ENCODE measurements at places on chromosomes 1 and 21.

- no peak for DNase-seq
Measured at GRCh38 chr21:14548779-14549178, 2.7 kb upstream of the SAMSN1 start.

DNA sequence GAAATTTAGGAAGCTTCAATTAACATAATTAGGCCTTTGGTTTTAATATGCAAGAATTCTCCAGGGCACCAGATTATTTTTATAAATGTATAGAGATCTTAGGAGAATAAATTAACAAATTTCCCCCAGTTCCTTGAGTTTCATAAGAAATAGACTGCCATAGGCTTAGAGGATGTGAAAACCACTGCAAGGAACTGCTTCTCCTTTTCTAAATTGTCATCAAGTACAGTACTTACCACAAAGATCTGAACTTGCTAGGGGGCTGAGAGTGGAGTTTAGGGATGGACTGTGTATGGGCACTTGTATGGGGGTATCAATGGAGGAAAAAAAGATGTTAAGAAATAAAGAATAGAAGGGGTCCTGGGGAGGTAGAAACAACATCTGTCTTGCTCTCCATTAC, 31.1 kb downstream of the LHX8 start:
- no peak for DNase-seq

- no peak for DNase-seq
Measured at GRCh38 chr1:222105393-222105737, 363.5 kb upstream of the DUSP10 start.

DNA sequence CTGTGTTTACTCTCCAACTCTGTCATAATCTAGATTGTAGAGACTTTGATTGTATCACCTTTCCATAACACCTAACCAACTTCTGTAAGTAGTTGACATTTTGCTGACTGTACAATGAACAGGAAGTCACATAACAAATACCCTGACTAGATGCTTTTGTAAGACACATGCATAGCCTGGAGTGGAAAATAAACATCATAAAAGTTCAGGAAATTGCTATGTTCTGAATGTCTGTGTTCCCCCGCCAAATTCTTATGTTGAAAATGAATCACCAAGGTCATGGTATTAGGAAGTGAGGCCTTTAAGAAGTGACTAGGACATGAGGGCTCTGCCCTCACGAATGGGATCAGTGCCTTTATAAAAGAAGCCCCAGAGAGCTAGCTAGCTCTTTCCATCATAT, 40.4 kb upstream of the ZSWIM5 start:
- no peak for DNase-seq

DNA sequence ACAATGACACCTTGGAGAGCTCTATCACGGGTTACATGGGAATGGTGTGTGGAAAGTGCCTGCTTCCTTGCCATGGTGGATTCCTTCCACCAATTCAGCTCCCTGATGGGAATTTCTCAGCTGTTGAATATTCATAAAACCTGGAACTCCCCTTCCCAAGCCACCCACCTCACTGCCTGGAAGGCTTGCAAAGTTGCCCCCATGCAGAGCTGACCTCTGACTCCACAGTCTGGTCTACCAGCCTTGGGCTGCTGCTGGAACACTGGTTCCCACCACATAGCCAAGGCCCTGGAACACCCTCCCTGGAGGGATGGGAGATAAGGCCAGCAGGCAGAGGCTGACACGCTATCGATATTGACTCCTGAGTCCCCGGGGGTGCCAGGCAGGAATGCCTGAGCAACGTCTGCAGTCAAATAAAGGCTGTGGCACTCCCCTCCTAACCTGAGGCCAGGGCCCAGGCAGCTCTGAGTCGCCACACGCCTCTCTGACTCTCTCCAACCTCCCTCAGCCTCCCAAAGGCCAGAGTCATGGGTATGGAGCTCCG, 8.8 kb downstream of the CCDC24 start:
- DNase-seq = no peak

- DNase-seq = no peak
Measured at GRCh38 chr21:18443701-18444100, 40.1 kb upstream of the TMPRSS15 start.

DNA sequence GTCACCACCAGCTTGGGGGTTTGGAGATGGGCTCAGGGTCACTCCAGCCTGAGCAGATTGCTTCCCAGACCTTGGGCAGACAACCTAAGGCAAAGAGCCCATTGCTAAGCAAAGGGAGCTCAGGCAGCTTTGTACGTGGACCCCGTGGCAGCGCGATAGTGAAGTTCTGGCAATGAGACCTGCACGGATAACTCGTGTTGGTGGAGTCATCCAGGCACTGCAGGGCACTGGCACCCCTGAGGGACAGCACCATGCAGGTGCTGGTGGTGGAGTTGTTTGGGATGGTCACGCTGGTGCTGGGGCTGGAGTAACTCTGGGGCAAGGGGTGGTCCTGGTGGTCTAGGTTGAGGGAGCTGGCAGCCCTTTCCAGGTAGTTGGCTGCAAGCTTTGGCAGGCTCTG, 13.6 kb upstream of the HSPG2 start:
- no peak for DNase-seq

- DNase-seq = no peak
Measured at GRCh38 chr1:41976671-41977070, 57.9 kb upstream of the HIVEP3 start.

GRCh38 chr1:160403244-160403643, 2.9 kb downstream of the VANGL2 start:
- DNase-seq = no peak

GRCh38 chr1:69639159-69639558, 71.4 kb downstream of the LRRC7 start:
- no peak for DNase-seq

DNA sequence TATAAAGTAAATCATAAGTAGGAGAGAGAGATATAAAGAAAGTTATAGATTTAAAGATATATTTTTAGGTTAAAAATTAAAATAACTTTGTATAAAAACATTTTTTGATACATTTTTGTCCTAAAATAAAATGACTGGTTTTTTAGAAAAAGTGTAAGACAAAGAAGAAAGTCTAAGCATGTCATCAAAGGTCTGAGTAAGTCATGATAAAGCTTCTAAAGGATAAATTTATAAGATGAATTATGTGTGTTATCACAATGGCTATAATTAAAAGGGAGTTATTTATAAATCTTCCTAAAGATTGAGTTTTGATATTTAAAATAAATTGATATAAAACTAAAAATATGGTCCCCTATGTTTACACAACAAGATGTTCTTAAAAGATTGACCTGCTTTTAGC, 370.9 kb downstream of the PTPRU start:
- DNase-seq = no peak

DNA sequence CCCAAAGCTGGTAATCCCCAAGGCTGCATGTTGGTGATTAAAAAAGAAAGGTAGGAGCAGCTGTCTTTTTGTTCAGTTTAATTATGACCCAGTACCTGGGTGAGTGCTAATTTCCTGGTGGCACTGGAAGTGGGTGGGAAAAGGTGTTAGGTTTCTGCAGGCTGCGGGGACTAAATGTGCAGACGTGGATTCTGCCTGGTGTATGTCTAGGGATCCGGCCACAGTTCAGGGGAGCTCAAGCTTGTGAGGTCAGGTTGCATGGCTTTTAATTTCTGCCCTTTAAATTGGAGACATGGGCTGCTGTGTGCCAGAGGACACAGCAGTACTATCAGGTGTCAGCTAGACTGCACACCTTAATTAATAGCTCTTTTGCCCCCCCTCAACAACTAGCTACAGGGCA, 20.3 kb upstream of the TBX19 start:
- no peak for DNase-seq

DNA sequence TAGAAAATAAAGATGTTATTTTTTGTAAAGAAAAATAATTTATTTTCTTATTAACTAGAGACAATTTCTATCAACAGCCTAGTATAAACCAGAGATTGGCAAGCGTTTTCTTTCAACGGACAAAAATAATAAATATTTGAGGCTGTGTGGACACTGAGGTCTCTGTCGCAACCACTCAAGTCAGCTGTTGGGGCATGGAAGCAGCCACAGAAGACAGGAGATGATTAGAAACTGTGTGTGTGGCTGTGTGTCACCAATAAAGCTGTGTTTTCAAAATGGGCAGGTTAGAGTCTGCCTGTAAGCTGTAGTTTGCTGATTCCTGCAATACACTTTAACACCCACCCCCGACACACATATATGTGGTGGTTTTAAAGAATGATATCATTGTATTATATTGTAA, 200.6 kb upstream of the HMCN1 start:
- DNase-seq = no peak

GRCh38 chr1:167116174-167116573, 22.3 kb downstream of the STYXL2 start:
- DNase-seq = no peak

- DNase-seq = peak; percentile 53
Measured at GRCh38 chr1:26317612-26318337, at the start of gene CD52. Gene CD52 (plus strand): TSS chr1:26317958. CDS start chr1:26318018, 60 bp downstream.

GRCh38 chr1:221630236-221630635, 111.7 kb downstream of the DUSP10 start:
- no peak for DNase-seq

GRCh38 chr21:46660505-46660904, 25.0 kb downstream of the PRMT2 start:
- DNase-seq = no peak

DNA sequence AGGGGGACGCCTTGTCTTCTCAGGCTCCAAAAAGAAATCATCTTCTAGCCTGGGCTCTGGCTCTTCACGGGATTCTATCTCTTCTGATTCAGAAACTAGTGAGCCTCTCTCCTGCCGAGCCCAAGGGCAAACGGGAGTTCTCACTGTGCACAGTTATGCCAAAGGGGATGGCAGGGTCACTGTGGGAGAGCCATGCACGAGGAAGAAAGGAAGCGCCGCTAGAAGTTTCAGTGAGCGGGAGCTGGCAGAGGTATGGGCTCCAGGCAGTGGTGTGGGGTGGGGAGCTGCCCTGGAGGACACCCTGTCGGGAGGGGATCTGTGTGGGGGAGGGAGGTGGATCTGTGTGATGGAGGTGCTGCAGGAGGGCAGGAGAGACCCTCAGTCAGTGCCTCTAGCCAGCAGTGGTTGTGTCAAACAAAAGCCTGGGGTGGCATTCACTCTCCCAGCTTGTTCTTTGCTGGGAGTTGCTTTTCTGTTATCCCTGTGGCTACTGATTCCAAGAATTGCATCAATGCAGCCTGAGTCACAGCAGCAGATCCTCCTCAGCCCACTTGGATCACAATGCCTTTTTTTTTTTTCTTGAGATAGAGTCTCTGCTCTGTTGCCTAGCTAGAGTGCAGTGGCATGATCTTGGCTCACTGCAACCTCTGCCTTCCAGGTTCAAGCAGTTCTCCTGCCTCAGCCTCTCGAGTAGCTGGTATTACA, 21.8 kb downstream of the KDM4A start:
- no peak for DNase-seq

- DNase-seq = no peak
Measured at GRCh38 chr1:159958719-159959380, 4.8 kb upstream of the SLAMF9 start.

GRCh38 chr1:221611656-221612046, 130.2 kb downstream of the DUSP10 start:
- DNase-seq = no peak

- DNase-seq = no peak
Measured at GRCh38 chr1:207298636-207299398, 22.7 kb upstream of the CD55 start.

DNA sequence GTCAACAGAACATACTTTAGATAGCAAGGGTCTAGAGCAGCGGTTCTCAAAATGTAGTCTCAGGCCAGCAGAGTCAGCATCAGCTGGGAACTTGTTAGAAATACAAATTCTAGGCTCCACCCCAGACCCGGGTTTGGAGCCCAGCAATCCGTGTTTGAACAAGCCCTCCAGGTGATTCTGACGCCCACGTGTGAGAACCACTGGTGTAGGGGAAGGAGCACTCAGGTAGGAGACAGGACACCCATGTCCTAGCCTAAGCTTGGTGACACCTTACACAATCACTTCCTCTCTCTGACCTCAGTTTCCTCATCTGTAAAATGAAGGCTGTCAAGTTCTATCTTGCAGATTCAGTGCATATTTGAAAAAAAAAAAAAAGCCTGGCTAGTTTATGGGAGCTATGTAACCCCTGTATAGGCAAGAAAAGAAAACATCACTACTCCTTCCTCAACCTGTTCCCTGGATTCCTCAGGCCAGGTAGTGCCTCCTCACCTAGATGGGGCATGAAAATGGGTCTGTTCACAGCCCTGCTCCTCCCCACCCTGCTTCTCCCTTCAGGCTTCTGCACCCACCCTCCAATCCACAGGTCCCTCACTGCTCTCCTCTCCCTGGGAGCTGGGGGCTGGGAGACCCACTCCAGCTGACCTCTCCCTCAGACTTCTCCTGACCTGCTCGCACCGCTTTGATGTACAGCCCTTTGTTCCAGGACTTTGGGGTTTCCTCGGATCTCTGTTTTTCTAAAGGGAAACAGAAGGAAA, 7.1 kb upstream of the PHLDA3 start:
- no peak for DNase-seq

- no peak for DNase-seq
Measured at GRCh38 chr1:3846541-3846940, 10.5 kb downstream of the CEP104 start.

DNA sequence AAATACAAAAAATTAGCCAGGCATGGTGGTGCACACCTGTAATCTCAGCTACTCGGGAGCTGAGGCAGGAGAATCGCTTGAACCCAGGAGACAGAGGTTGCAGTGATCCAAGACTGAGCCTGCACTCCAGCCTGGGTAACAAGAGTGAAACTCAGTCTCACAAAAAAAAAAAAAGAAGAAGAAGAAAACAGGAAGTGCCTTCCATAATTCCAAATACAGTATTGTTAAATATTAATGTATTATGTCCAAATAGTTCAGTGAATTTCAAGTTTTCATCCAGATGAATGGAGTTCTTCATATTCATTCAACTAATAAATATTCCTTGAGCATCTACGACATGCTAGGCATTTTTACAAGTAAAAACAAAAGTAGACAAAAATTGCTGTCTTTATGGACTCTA, 33.3 kb downstream of the PLEKHO1 start:
- DNase-seq = no peak

GRCh38 chr21:30233228-30234020, 17.5 kb upstream of the CLDN8 start:
- DNase-seq = no peak

DNA sequence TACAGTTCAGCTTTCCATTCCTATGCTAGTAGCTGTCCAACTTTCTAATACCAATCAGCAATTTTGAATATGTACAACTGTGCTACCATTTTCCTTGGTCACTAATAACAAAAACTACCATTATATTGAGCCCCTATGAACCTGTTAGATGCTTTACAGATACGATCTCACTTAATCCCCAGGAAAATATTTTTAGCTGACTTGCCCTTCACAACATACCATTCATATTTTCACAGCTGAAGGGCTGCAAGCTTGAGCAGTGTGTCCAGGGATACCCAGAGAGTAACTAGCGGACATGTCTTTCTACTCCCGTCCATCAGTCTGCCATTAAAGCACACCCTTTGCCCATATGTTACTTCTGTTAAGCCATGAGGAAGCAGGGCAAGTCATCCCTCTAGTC, 140.5 kb downstream of the SPATA46 start:
- no peak for DNase-seq

DNA sequence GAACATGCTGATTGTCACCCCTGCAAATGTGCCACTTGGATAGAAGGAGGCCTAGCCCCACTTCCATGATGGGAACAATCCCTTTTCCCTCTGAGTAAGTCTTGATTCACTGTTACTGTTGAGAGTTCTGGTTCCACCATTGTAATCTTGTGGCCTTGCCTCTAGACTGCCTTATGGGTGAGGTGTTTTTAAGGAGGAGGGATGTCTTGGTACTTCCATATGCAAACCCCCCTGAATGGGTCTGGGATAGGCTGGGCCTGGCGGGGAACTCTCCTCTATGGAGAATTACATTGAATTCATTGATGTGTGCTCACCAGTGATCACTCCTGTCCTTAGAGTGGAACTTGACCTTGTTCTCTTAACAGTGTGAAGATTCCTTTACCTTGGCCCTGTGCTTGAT, 5.8 kb downstream of the GALNT2 start:
- no peak for DNase-seq

Measured in stimulated activated CD4-positive, alpha-beta T cell treated with anti-CD3 and anti-CD28 coated beads, Interleukin-12 subunit alpha, Interleukin-12 subunit beta, amount 100 ng/mL, for 4 hours (primary cell).